ENCODE measurements at places on chromosomes 6 and 20.
A peak's percentile ranks its signal among the peaks of the same experiment; 100 is the strongest.

- no peak for DNase-seq
Measured at GRCh38 chr20:31595654-31596411, 9.3 kb upstream of the ID1 start.

GRCh38 chr6:144690133-144690532, 405.0 kb downstream of the UTRN start:
- no peak for DNase-seq

DNA sequence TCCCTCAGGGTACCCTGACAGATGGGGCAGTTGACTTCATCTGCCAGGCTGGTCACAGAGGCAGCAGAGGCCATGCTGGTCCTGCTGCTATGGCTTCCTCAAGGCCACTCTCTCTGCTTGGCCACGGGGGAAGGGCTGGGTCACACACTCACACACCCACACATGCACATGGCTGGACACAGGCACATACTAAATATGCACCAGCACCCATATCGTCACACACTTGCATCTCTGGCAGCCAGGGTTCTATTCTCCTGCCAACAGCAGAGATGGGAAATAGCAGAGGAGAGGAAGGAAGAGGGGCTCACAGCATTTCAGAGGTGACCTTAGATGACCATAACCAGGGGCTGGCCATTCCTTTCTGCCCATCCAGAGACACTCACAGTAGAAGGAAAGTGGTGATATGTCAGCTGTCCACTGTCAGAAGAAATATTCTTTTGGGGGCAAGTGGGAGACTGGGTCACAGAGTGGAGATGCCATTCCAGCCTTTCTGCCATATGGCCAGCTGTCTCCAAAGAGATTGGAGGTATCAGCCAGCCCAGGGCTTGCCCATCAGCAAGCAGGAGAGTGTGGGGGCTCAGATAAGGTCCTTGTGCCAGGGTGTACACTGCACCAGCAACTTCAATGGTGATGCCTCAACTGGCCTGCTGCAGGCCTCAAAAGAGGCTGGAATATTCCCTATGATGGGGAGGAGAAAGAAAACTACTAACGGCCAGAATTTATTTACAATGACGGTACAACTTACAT, at the start of gene TRIM10:
Gene TRIM10 (minus strand): TSS at position 427 of the 747 bp plus-strand sequence. CDS start 353 bp downstream, at position 74.
- DNase-seq = no peak

DNA sequence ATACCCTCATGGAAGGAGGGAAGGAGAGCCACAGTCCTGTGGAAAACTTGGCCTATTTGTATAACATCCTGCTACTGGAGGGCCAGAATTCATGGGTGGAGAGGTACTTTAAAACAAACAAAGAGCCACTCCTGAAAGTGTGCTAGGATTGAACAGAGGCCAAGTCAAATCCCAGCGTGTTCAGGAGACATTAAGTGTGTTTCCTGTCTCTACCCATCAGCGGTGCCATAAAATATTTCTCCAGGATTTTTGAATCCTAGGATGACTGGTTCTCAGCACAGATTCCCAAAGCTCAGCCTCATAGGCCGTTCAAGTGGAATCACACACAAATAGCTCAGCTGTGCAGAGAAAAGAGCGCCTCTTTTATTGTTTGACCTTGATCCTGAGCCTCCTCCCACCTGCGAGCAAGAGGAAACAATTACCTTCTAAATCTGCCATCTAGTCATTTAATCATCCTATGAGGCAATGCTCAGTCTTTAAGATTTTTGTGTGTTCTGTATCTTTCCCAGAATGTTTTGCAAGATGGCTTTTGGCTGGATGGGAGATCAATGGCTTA, 31.8 kb upstream of the RALGAPA2 start:
- DNase-seq = no peak

- DNase-seq = peak; percentile 64
Measured at GRCh38 chr6:33197431-33198048, 2.9 kb downstream of the RXRB start.

- DNase-seq = no peak
Measured at GRCh38 chr6:25488156-25488555, 163.9 kb upstream of the SCGN start.

DNA sequence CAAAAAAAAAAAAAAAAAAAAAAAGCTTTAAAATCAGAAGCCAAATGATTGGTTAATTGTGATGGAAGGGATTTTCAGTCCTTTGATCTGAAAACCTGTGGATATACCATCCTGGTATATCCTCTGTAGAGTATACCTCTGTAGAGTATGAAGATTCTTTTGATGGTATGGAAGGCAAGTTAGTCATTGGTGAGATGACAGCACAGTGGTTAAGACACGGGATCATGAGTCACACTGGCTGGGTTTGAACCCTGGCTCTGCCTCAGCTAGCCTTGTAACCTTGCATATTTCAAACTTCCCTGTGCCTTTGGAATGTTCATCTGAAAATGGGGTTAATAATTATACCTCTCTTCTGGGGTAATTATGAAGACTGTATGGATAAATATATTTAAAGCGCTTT, 179.3 kb downstream of the CARMIL1 start:
- no peak for DNase-seq

DNA sequence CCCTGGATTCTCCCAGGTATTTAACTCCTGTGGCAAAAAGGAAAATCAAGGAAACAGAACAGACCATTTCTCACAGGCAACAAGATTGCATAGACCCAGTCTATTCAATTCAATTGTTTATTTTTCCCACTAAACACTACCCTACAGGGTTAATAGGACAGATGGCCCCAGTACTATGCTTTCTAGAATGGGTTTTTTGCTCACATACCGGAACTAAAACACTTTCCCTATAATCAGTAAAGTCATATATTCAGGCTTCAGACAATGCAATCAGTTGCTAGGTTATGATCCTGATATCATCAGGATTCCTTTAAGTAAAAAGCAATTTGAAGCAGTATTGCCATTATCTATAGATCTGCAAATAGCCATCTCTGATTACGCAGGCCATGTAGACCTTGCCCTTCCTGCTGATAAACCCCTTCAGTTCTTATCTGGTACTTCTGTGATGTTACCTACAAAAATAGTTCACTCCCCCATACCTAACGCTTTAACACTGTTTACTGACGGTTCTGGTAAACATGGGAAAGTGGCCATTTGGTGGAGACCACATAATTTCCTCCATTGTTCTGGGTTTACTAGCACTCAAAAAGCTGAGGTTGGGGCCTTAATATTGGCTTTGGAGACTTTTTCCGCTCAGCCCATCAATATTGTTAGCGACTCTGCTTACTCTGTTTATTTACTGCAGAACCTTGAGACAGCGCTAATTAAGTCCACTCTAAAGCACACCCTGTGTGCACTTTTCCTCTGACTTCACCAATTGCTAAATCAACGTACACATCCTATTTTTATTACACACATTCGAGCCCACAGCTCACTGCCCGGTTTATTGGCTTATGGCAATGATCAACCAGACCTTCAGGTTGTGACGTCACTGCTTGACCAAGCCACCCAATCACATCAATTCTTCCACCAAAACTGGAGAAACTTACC, 666.0 kb downstream of the PHF3 start:
- DNase-seq = no peak

GRCh38 chr6:31775184-31775583, 1.9 kb downstream of the VWA7 start:
- DNase-seq = no peak

- DNase-seq = no peak
Measured at GRCh38 chr20:59829786-59830664, 103.4 kb downstream of the SYCP2 start.

- DNase-seq = no peak
Measured at GRCh38 chr6:30264743-30265142, 51.5 kb upstream of the TRIM26 start.

DNA sequence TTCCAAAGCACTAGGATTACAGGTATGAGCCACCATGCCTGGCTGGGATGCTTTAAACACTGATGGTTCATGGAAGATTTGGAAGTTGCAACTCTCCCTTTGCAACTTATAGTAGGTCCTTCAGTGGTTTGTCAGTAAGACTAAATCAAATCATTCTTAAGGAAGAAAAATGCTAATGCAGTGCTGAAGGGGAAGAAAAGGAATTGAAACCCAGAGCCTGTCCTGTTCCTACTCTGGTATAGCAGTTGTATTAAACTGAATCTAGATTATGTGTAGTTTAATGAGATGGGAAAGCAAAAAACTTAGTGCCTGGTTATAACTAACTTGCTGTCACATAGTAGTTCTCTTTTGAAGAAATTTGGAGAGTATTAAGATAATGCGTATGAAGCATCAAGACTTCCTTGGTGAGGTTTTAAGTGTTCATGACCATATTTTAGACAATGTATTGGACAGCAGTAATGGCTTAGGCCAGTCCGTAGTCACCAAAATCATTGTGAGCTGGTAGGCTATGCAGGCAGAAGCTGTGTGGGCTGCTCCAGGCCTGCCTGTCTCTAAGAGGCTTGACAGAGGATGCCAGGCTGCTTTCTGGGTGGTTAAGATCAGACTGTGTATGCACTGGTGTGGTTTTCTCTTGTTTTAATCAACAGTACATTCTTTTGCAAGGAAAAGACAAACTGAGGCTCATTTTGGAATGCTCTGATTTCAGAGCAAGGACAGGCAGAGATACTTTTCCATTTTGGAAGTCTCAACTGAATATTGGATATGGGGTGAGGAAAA, 14.0 kb downstream of the PAQR8 start:
- DNase-seq = no peak

DNA sequence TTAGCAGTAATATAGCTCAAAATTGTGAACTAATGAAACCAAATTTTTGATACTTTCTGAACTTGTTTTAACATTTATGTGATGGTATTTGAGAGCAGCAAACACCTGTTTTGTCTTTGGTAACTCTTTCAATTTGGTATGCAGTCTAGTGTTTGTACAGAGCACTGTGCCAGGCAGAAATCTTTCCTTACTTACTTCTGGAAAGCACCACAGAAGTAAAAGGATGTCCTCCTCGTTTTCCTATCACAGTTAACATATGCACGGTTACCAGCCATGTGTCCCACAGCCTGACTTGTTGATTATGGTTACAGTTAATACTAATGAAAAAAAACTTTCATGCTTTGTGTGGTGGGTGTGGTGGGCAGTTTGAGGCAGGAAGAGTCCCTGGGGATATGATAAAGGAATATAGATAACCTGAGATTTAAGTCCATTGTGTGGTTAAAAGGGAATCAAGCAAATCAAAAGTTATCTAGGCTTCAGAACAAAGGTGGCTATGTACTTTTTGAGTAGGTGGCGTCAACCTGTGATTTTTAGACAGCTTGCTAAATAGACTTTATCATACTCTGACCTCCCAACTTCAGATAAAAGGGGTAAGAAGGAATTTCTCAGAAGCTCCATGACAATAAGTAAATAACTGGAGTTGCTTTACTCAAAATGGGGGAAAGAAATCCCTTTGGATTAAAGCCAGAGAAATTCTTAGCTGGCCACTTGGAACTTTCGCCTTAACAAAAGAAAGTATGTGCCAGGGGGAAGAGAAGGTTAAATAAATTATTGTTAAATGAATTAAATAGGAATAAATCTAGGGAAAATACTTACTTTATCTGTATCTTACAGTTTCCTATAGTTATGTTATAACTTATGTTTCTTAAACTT, 20.1 kb upstream of the COL10A1 start:
- DNase-seq = no peak

DNA sequence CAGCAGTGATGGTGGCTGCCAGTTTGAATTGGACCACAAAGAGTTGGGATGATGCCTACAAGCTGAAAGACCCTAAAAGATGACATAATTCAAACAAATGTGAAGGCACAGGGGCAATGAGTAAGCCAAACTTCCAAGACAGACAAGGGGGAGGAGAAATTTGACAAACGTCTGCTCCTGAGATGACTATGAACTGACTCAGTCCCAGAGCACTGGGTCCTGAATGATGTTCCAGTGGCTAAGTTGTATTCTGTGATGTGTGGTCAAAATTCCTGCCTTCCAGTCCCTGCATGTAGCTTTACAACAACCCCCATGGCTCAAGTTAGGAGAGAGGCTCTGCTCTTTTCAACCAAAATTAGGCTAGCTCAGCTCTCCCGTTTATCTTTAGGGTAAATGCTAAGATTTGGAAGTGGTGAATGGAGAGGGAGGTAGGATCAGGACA, 86.1 kb upstream of the SIRPA start:
- DNase-seq = no peak

DNA sequence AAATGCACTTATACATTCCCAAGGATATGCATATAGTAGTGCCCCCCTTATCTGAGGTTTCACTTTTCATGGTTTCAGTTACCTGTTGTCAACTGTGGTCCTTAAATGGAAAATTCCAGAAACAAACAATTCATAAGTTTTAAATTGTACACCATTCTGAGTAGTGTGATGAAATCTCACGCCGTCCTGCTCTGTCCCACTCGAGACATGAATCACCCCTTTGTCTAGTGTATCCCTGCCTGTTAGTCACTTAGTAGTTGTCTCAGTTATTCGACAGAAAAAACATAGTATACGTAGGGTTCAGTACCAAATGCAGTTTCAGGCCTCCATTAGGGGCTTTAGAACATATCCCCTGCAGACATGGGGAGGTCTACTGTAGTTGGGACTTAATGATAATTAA, 57.0 kb downstream of the MAP1LC3A start:
- DNase-seq = peak; percentile 72

DNA sequence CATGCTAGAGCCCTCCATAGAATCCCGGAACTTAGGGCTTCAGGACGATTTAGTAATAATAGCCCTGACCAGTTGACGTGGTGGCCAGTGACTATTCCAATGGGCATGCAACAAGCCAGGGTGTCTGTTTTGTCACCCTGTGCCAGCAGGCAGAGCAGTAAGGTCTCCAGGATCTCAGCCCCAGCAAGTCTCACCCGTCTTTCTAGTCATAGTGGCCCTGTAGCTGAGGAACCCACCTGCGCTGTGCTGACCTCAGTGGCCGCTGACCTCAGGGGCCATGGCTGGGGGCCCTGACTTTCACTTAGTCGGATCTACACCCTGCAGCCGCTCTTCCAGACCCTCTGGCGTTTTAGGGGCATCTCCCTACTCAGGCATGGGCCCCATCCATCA, 36.8 kb downstream of the PRR18 start:
- no peak for DNase-seq

DNA sequence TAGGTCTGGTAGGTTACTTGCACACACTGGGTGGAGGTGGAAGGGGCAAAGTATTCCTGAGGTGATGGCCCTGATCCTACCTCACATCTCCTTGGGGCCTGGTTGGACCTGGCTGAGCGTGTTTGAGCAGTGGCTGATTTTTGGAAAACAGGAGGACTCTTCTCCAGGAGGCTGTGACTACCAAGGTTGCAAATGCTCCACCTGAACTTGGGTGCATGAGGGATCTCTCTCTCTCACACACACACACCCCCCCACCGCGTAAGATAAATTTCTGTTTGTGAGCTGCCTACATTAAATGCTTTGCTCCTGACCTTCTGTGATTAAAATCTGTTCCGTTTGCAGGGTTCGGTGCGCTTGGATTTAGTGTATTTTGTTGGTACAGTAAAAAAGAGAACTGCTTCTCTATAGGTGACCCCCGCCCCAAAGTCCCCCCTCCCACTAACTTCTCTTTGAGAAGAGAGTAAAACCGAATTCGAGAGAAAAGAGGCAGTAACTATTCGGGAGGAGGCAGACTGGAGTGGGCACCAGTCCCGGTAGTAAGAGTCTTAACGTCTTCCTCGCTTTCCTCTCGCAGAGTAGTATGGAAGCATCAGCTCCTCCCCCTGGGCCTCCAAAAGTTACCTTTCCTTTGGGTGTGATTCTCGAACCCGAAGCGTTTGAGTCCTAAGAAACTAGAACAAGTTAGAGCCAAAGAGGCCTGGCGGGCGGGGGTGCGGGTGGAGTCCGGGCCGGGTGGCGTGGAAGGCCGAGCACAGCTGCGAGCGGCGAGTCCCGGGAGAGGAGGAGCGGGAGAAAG, 585 bp upstream of the DSE start:
- DNase-seq = no peak

- DNase-seq = no peak
Measured at GRCh38 chr6:35082733-35083403, 58.3 kb downstream of the TCP11 start.

- no peak for DNase-seq
Measured at GRCh38 chr20:52864916-52865605, 107.1 kb upstream of the TSHZ2 start.

Data from putamen (tissue), 1 donor.